Neural crest cell (in vitro differentiated cells): ENCODE measurements at places on chromosomes 4 and X. TPM values are rescaled to one million over a fixed set of nuclear protein-coding genes. Genes with fewer than 3 reads are reported as not detected.

The HPF1 gene
- total RNA-seq: 49.8 and 53.6 TPM in 2 replicates

The ALB gene
- total RNA-seq: 0.70 and 1.1 TPM in 2 replicates

DNA sequence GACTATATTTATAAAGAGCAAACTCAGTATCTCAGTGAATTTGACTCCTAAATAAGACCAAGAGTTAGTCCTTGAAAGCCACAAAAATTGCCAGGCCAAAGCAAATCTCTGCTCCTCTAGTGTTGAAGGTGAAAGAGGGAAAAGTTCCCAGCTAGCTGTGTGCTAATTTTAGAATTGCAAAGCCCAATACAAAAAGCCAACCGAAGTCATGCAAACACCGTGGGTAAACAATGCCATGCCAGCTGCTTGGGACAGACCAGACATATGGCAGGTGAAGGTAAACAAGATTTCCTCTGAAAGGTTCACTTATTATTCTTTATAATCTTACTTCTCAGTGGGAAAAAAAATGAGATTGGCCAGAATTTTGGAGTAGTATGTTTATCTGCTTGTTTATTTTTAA is 80.5 kb upstream of the LNX1 start:
- peaks cover 5% of the 10 kb centered on the region for H3K4me1 ChIP-seq
- peaks cover 3% of the 10 kb centered on the region for H3K36me3 ChIP-seq
- DNase-seq: no peak
- no peak overlapping the region for H3K27ac ChIP-seq

The SMIM9 gene
- not detected in 2 replicates for total RNA-seq

GRCh38 chr4:115529126-115529525 is 415.7 kb upstream of the NDST4 start:
- no peaks in the 10 kb centered on the region for H3K27me3 ChIP-seq
- no peak overlapping the region for H3K27ac ChIP-seq
- H3K4me3 ChIP-seq: no peak overlapping the region
- no peaks in the 10 kb centered on the region for H3K36me3 ChIP-seq
- no peak for DNase-seq

GRCh38 chr4:136400829-136401228 is 1131.5 kb downstream of the PCDH18 start:
- H3K4me3 ChIP-seq: no peak overlapping the region
- no peaks in the 10 kb centered on the region for H3K4me1 ChIP-seq
- H3K36me3 ChIP-seq: no peaks in the 10 kb centered on the region
- DNase-seq: no peak
- H3K27ac ChIP-seq: no peak overlapping the region

DNA sequence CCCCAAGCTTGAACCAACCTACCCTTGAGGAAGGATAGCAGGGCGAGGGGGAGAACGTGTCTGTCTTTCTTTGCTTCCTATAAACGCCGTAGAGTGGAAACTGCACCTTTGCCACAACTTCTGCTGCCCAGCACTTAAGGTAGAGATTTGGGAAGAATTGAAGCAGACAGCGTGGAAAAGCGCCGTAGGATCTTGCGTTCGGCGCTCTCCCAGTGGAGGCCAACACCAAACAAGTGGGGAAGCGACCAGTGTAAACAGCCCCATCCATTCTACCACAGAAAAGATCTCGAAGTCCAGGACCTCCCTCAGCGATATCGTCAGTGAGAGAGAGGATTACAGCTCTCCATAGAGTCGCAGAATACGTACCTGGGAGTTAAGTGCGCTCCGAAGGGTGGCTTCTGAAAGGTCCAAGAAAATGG is 3.9 kb upstream of the NKX6-1 start:
- H3K27ac ChIP-seq: no peak overlapping the region
- H3K4me3 ChIP-seq: peak overlapping the region; percentile 28
- peaks cover 48% of the 10 kb centered on the region for H3K4me1 ChIP-seq
- DNase-seq: no peak

The CYBB gene
- not detected in 2 replicates for total RNA-seq

The ADGRG2 gene
- total RNA-seq: 0.20 and 0.21 TPM in 2 replicates

GRCh38 chr4:151879705-151880445 is 119.1 kb upstream of the GATB start:
- no peak overlapping the region for H3K27ac ChIP-seq
- no peak for DNase-seq
- no peaks in the 10 kb centered on the region for H3K27me3 ChIP-seq
- peaks cover under 1% of the 10 kb centered on the region for H3K4me1 ChIP-seq
- no peak overlapping the region for H3K4me3 ChIP-seq

DNA sequence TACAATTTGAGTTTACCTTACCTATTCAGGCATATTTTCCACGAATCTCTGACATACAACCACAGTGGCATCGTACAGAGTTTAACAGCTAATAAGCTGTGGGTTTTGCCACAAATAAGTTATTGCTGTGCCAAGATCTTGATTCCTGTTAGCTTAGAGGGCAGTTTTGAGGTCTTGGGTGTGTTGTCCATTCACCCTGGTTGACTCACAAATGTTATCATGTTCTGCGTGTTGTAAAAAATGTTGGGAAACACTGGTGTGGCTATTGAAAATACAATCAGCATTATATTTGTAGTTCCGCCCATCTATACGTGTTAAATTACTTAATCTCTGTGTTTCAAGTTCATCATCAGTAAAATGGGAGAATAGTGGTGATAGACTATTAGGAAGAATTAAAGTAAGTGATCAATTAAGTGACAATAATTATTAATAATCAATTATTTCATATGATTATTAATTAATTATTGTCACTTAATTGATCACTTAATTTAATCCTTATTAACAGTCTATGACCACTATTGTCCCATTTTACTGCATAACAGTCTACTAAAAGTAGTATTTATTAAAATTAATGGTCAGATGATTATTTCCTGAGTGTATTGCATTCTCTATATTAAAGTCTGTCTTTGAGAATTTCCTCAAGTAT is 96.3 kb downstream of the TMA16 start:
- no peak overlapping the region for H3K27ac ChIP-seq
- H3K27me3 ChIP-seq: no peaks in the 10 kb centered on the region
- no peak for DNase-seq
- no peak overlapping the region for H3K4me3 ChIP-seq

DNA sequence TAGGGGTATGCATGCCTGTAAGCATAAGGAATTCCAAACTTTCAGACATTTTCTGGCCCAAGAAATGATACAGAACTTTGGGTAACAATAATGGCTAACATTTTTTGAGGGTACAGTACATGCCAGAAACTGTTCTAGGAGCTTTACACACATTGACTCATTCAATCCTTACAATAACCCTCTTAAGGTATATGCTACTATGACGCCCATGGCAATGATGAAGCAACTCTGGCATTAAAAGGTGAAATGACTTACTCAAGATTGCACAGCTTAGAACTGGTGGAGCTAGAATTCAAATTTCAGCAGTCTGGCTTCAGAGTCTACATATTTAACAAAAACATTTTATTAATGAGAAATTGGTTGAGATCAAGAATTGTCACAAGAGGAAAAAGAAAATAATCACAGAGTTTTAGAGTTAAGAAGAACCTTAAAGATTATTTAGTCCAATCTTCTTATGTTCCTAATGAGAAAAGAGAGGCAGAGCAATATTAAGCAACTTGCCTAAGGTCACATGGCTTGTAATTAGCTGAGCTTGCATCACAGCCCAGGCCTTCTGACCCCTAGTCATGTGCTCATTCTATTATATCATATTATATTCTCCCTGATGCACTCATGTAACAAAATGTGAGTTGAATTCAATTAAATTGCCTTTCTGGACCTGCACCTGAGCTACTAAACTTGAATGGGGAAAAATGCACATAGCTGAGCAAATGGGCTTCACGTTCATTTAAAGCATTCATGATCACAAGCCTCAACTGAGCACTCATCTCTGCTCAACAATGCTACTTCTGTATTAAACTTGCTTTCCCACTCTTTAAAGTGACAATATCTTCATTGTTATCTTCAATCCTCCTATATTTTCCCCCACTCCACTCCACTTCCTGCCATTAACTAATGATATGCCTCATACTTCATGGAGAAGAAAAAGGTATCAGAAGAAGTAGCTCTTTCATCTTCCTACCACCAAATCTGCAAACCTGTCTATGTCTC is 73.2 kb downstream of the ENOX2 start:
- peaks cover 71% of the 10 kb centered on the region for H3K4me1 ChIP-seq
- H3K27me3 ChIP-seq: no peaks in the 10 kb centered on the region
- DNase-seq: no peak

- peaks cover 3% of the 10 kb centered on the region for H3K4me1 ChIP-seq
- H3K27me3 ChIP-seq: no peaks in the 10 kb centered on the region
- no peaks in the 10 kb centered on the region for H3K36me3 ChIP-seq
Observed at GRCh38 chrX:23756165-23756564, 13.1 kb upstream of the ACOT9 start.

DNA sequence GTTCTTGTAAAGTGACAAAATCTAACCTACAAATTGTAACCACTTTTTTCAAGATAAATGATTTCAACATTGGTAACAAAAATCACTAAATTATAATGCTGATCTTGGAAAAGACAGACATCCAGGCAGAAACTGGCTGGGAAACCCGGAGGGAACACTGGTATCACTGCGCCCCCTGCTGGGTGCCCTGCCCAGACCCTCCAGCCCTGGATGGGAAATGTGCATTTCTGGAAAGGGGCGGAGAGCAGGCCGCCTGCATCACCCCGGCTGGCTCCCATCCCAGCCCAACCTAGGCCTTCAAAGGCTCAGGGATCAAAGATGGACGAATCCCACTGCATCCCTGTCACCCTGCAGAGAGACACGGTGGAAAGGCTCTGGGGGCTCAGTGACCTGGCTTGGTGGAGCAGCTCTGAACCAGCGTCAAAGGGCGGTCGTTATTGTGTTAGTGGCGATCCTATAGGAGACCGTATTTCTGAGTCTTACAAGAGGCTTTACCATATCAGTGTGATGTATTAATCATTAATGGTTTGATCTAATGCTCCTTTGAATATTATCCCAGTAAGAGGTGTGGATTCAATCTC is 37.3 kb downstream of the ACOX3 start:
- H3K36me3 ChIP-seq: peaks cover 18% of the 10 kb centered on the region
- H3K27me3 ChIP-seq: no peaks in the 10 kb centered on the region
- H3K4me3 ChIP-seq: no peak overlapping the region
- H3K27ac ChIP-seq: no peak overlapping the region
- peak; percentile 84 for DNase-seq

DNA sequence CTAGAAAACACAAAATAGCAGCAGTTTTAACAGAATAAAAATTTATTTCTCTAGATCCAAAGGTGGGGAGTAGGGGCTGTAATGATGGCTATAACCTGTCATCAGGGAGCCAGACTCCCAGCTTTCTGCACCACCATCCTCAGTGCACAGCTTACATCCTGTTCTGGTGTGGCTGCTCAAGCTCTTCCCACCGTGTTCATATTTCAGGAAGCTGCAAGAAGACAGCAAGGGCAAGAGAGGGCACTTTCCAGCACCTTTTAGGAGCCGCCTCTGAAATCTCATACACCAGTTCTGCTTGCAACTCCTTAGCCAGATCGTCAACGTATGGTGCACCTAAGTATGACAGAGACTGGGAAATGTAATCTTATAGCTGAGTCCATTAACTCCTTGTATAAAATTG is 253.7 kb downstream of the CENPC start:
- H3K27ac ChIP-seq: no peak overlapping the region
- H3K27me3 ChIP-seq: no peaks in the 10 kb centered on the region
- peaks cover 13% of the 10 kb centered on the region for H3K36me3 ChIP-seq
- no peak overlapping the region for H3K4me3 ChIP-seq
- DNase-seq: no peak

- H3K27me3 ChIP-seq: no peaks in the 10 kb centered on the region
- no peak for DNase-seq
- H3K27ac ChIP-seq: no peak overlapping the region
- H3K4me1 ChIP-seq: peaks cover 3% of the 10 kb centered on the region
- no peak overlapping the region for H3K4me3 ChIP-seq
- no peaks in the 10 kb centered on the region for H3K36me3 ChIP-seq
Observed at GRCh38 chr4:168134651-168135050, 42.3 kb downstream of the ANXA10 start.

- H3K27me3 ChIP-seq: no peaks in the 10 kb centered on the region
- H3K4me1 ChIP-seq: no peaks in the 10 kb centered on the region
- DNase-seq: no peak
- H3K4me3 ChIP-seq: no peak overlapping the region
- no peak overlapping the region for H3K27ac ChIP-seq
Observed at GRCh38 chr4:104795264-104795939, 300.7 kb upstream of the CXXC4 start.

DNA sequence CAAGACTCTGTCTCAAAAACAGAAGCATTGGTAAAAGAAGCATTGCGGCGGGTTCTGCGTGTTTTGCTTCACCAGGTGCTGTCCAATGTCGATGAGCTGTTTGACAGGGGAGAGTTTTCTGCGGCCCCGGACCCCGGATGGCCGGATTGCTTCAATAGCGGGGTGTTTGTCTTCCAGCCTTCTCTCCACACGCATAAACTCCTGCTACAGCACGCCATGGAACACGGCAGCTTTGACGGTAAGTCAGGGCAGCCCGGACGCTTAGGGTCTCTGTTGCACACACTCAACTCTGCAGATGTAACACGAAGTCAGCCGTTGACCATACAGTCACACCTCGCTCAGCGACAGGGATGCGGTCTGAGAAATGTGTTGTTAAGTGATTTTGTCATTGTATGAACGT is 26.2 kb downstream of the GYG2 start:
- H3K27ac ChIP-seq: no peak overlapping the region
- H3K36me3 ChIP-seq: peaks cover 40% of the 10 kb centered on the region
- H3K4me1 ChIP-seq: no peaks in the 10 kb centered on the region
- DNase-seq: no peak
- H3K27me3 ChIP-seq: no peaks in the 10 kb centered on the region

DNA sequence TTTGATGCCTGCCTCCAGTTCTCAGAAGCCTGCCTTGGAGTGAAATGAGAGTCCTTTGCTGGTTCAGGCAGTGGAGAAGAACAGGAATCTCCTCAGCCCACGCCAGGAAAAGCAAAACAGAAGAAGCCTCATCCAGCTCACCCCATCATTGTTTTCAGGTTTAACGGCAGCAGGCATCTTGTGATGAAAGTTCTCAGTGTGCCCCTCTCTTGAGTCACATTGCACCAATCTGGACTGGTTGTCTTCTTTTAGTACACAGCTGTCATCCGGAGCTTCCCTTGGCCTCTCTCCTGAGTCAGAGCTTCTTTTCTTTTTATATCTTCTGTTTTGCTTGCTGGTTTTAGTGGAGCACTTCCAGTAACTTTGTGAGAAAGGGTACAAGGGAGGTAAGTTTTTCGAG is 50.9 kb downstream of the TSPAN7 start:
- no peak overlapping the region for H3K4me3 ChIP-seq
- DNase-seq: no peak
- no peaks in the 10 kb centered on the region for H3K4me1 ChIP-seq
- H3K36me3 ChIP-seq: peaks cover 2% of the 10 kb centered on the region

DNA sequence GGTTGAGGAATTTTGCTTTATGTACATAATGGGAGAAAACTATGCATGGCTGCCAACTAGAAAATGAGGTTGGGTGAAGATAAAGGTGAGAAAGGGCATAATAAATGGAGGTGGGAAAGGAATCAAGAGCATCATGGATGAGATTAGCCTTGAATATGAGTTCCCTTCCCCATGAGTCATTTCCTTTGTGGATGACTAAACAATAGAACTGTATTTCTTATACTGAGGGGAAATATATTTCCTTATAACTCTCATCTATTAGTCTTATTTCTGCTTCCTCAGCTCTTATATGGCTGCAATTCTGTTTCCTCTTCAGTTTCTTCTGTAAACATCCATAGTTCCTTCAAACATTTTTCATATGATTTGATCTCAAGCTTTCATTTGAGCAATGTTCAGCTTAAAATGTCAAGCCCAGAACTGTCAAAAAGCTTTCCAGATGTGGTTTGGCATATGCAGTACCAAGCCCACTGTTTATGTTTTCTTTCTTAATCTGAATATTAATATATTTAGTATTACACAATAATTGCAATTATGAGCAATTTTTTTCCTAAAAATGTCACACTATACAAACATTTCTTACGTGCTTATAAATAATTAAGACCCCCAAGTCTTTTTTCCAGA is 100.7 kb upstream of the GRPR start:
- peaks cover 8% of the 10 kb centered on the region for H3K4me1 ChIP-seq
- H3K27ac ChIP-seq: no peak overlapping the region
- H3K4me3 ChIP-seq: no peak overlapping the region
- peaks cover 3% of the 10 kb centered on the region for H3K36me3 ChIP-seq
